SK-N-SH (cell line): ENCODE measurements at places on chromosomes 4 and X. TPM values are rescaled to one million over a fixed set of nuclear protein-coding genes. Genes with fewer than 3 reads are reported as not detected.

PPP1R2C gene
- polyA plus RNA-seq: not detected in 2 replicates

HMX1 gene
- polyA plus RNA-seq: 0.11 and 0.20 TPM in 2 replicates

SLC2A9 gene
- polyA plus RNA-seq: not detected in 2 replicates

UGT2B15 gene
- not detected in 2 replicates for polyA plus RNA-seq

TMSB15C gene
- polyA plus RNA-seq: 2.9 and 4.4 TPM in 2 replicates

FBXO8 gene
- 16.0 and 21.4 TPM in 2 replicates for polyA plus RNA-seq

GRCh38 chr4:118224243-118224829 lies 128.5 kb downstream of the PRSS12 start:
- H3K27ac ChIP-seq: no peak overlapping the region
- H3K4me3 ChIP-seq: peak overlapping the region; percentile 14; the same call in 1 of the 2 replicates
- no peaks in the 10 kb centered on the region for H3K36me3 ChIP-seq
- peak; percentile 30 for DNase-seq
- H3K27me3 ChIP-seq: no peaks in the 10 kb centered on the region

GRCh38 chr4:127450276-127450675 lies 182.5 kb upstream of the INTU start:
- DNase-seq: no peak
- H3K36me3 ChIP-seq: no peaks in the 10 kb centered on the region
- H3K27ac ChIP-seq: no peak overlapping the region

GRCh38 chr4:145044341-145044740 lies 53.7 kb downstream of the ANAPC10 start:
- no peaks in the 10 kb centered on the region for H3K27me3 ChIP-seq
- no peak for DNase-seq
- H3K4me3 ChIP-seq: no peak overlapping the region
- no peak overlapping the region for H3K27ac ChIP-seq
- H3K4me1 ChIP-seq: no peaks in the 10 kb centered on the region
- peaks cover 12% of the 10 kb centered on the region for H3K36me3 ChIP-seq

- H3K27me3 ChIP-seq: no peaks in the 10 kb centered on the region
- no peak overlapping the region for H3K27ac ChIP-seq
- DNase-seq: no peak
- H3K4me1 ChIP-seq: no peaks in the 10 kb centered on the region
These were observed 161.6 kb upstream of the PGRMC2 start for GRCh38 chr4:128449251-128449650.

- no peaks in the 10 kb centered on the region for H3K36me3 ChIP-seq
- no peaks in the 10 kb centered on the region for H3K4me1 ChIP-seq
- H3K4me3 ChIP-seq: peak overlapping the region; percentile 27; the same call in 1 of the 2 replicates
These were observed 127.5 kb upstream of the RADX start for GRCh38 chrX:106484233-106484632.

DNA sequence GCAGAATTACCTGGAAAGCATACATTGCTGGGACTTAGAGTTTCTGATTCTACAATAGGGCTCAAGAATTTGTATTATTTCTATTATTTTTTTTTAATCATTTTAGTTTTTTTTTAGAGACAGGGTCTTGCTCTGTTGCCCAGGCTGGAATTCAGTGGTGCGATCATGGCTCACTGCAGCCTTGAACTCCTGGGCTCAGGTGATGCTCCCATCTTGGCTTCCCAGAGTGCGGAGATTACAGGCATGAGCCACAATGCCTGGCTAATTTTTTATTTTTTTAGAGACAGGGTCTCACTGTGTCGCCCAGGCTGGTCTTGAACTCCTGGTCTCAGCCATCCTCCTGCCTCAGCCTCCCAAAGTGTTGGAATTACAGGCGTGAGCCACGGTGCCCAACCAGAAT lies 92.6 kb downstream of the WWC2 start:
- DNase-seq: no peak
- no peak overlapping the region for H3K4me3 ChIP-seq
- H3K4me1 ChIP-seq: peaks cover 16% of the 10 kb centered on the region; the same call in 1 of the 2 replicates
- H3K36me3 ChIP-seq: peaks cover 4% of the 10 kb centered on the region
- no peak overlapping the region for H3K27ac ChIP-seq
- H3K27me3 ChIP-seq: no peaks in the 10 kb centered on the region

- H3K4me1 ChIP-seq: peaks cover 7% of the 10 kb centered on the region; the same call in 1 of the 2 replicates
- H3K4me3 ChIP-seq: no peak overlapping the region
These were observed 16.1 kb downstream of the ABLIM2 start for GRCh38 chr4:8142556-8142955.

DNA sequence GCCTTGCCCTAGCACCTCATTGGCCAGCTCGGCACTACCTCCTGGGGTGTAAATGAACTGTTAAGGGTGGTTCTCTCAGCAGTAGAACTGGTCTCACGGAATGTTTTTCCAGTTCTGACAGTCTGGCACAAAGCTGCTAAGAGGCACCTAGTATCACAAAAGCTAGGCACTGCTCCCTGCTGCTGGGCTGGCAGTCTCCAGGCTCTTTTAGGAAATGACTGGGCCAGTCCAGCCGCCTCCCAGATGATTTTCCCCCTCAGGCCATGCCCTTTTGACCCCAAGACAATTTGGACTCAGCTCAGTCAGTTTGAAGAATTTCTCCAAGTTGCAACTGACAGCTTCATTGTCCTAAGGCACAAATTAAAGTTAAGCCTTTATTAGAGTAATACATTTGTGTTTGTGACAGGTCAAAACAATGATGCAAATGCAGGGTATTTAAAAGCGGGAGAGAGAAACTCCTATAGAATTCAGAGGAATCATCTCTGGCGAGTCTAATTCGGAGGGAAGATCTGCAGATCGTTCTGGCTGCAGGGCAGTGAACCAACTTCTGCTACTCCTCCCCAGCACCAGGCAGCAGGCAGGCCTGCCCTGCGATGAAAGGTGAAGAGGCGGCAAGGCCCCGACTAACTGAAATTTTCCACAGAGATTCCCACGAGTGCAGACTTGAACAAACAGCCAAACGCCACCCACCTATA lies 7.9 kb downstream of the FRMD7 start:
- H3K36me3 ChIP-seq: no peaks in the 10 kb centered on the region
- H3K27ac ChIP-seq: no peak overlapping the region
- no peak for DNase-seq
- H3K4me3 ChIP-seq: no peak overlapping the region

GRCh38 chrX:50771382-50771781 lies 42.6 kb downstream of the SHROOM4 start:
- H3K36me3 ChIP-seq: no peaks in the 10 kb centered on the region
- no peaks in the 10 kb centered on the region for H3K4me1 ChIP-seq
- no peak overlapping the region for H3K4me3 ChIP-seq
- no peak for DNase-seq
- no peak overlapping the region for H3K27ac ChIP-seq

GRCh38 chr4:55345980-55346850 lies at the start of gene SRD5A3:
Gene SRD5A3 (plus strand): TSS chr4:55346242. CDS start chr4:55346337, 95 bp downstream.
- no peaks in the 10 kb centered on the region for H3K36me3 ChIP-seq
- H3K4me3 ChIP-seq: peak within 1 kb of the TSS; percentile 70
- peaks cover 5% of the 10 kb centered on the region for H3K4me1 ChIP-seq
- H3K27ac ChIP-seq: peak within 1 kb of the TSS; percentile 92

DNA sequence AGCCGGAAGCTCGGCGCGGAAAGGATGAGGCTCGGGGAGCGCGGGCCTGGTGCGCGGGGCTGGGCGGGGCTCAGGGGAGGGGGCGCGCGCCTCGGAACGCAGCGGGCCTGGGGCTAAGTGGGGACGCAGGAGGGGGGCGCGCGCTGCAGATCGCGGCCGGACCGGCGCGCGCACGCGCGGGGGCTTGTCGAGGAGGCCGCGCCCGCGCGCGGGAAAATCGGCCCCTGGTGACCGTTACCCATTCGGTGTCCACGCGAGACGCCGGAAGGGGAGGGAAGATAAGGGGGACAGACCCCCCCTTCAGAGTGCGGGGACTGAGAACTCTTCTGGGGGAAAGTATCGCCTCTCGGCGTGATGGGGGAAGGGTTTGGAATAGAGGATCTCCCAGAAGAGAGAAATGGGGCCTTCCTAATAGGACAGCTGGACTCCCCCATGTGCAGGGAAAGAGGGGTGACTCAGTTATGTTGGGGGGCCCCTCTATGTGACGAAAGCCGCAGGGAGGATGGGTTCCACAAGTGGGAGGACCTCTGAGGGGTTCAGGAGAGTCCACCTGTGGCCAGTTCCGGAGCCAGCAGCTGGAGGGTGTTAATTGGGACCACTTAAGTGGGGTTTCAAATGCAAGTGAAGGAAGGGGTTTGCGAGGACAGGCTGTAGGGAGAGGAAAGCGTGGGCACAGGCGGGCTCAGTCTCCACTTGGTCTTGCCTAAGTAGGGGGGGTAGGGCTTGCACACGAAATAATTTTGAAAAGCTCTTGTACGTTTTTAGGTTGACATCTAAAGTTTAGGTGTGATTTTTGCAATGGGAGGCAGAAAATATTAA lies 584 bp downstream of the SUV39H1 start:
- H3K36me3 ChIP-seq: peaks cover 7% of the 10 kb centered on the region; the same call in 1 of the 2 replicates
- peak; percentile 86 for DNase-seq
- H3K4me3 ChIP-seq: peak overlapping the region; percentile 60
- H3K27ac ChIP-seq: peak overlapping the region; percentile 58; the same call in 1 of the 2 replicates
- H3K27me3 ChIP-seq: peaks cover 10% of the 10 kb centered on the region; the same call in 1 of the 2 replicates

GRCh38 chr4:107736037-107736436 lies 16.0 kb upstream of the PAPSS1 start:
- no peaks in the 10 kb centered on the region for H3K36me3 ChIP-seq
- H3K27me3 ChIP-seq: no peaks in the 10 kb centered on the region
- H3K27ac ChIP-seq: no peak overlapping the region
- peaks cover 6% of the 10 kb centered on the region; the same call in 1 of the 2 replicates for H3K4me1 ChIP-seq
- H3K4me3 ChIP-seq: no peak overlapping the region

DNA sequence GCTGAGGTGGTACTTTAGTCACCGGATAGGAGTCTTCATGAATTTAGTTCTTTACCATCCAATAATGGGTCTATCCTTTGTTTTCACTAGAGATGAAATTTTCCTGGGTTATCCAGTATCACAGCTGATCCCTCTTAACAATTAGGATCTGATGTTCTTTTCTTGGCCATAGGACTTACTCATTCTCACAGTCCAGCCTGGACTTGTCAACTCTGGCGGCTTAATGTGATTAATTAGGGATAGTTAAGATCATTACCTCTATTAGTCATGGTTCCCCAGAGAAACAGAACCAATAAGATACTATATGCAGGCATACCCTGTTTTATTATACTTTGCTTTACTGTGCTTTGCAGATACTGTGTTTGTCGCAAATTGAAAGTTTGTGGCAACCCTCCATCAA lies 272.7 kb upstream of the FAT4 start:
- no peaks in the 10 kb centered on the region for H3K27me3 ChIP-seq
- no peak for DNase-seq
- no peak overlapping the region for H3K4me3 ChIP-seq
- H3K27ac ChIP-seq: no peak overlapping the region
- H3K36me3 ChIP-seq: no peaks in the 10 kb centered on the region
- no peaks in the 10 kb centered on the region; the same call in none of the 2 replicates for H3K4me1 ChIP-seq

GRCh38 chrX:125954236-125954635 lies 211.9 kb downstream of the DCAF12L2 start:
- H3K27me3 ChIP-seq: no peaks in the 10 kb centered on the region
- no peaks in the 10 kb centered on the region for H3K36me3 ChIP-seq
- no peak overlapping the region for H3K4me3 ChIP-seq
- no peak for DNase-seq

GRCh38 chr4:5200513-5200912 lies 149.2 kb downstream of the STK32B start:
- no peaks in the 10 kb centered on the region; the same call in 1 of the 2 replicates for H3K4me1 ChIP-seq
- peaks cover 10% of the 10 kb centered on the region; the same call in 1 of the 2 replicates for H3K27me3 ChIP-seq
- DNase-seq: no peak
- no peaks in the 10 kb centered on the region for H3K36me3 ChIP-seq
